Activated naive CD8-positive, alpha-beta T cell treated with anti-CD3 and anti-CD28 coated beads for 36 hours (primary cell): ENCODE measurements at places on chromosomes 5 and 9. TPM values are rescaled to one million over a fixed set of nuclear protein-coding genes. Genes with fewer than 3 reads are reported as not detected.

GNPDA1 gene
- total RNA-seq, result 148 TPM

HAVCR1 gene
- total RNA-seq, result 0.22 TPM

ABCA1 gene
- total RNA-seq, result 0.72 TPM

SERINC5 gene
- 22.0 TPM for total RNA-seq

GFI1B gene
- total RNA-seq, result not detected
